ENCODE measurements at places on chromosomes 13 and 19. TPM values are rescaled to one million over a fixed set of nuclear protein-coding genes. Genes with fewer than 3 reads are reported as not detected.

Gene ZNF524
- 25.4 TPM for total RNA-seq

Gene GGN
- 0.27 TPM for total RNA-seq

Gene CYSLTR2
- total RNA-seq: 1.3 TPM

Gene LILRA5
- total RNA-seq: not detected

Gene COMP
- not detected for total RNA-seq

Gene MAN2B1
- total RNA-seq: 197 TPM

Gene SLITRK6
- total RNA-seq: not detected

Gene CCL25
- 0.59 TPM for total RNA-seq

Gene SRRM5
- total RNA-seq: 0.41 TPM

Gene MCEMP1
- total RNA-seq: not detected

Gene NKG7
- 129 TPM for total RNA-seq

Gene MYPOP
- 10.4 TPM for total RNA-seq

Gene ZNF844
- total RNA-seq: 0.54 TPM

Gene NCAN
- not detected for total RNA-seq

Gene SHKBP1
- total RNA-seq: 166 TPM

Gene CD70
- total RNA-seq: 75.9 TPM

Gene RNU6-9
- not detected for total RNA-seq

Gene ZNF570
- 5.6 TPM for total RNA-seq

Gene FXYD5
- 365 TPM for total RNA-seq

Gene SERPINE3
- not detected for total RNA-seq

All from T-helper 1 cell treated with Interleukin-12 subunit alpha and Interleukin-12 subunit beta and Interleukin-4 antibody, amounts not matched to agents 30 ng/mL and 1 ng/mL, for 36 hours (primary cell).